ENCODE measurements at places on chromosomes 16 and 17. TPM values are rescaled to one million over a fixed set of nuclear protein-coding genes. Genes with fewer than 3 reads are reported as not detected.

The NPIPA1 gene
- 101 TPM for total RNA-seq

The UNC45B gene
- total RNA-seq = 4.5 TPM

The VMP1 gene
- total RNA-seq = 231 TPM

The PCYT2 gene
- total RNA-seq = 9.8 TPM

The BCAS3 gene
- total RNA-seq = 72.4 TPM

The KRT23 gene
- 14.7 TPM for total RNA-seq

The ATP1B2 gene
- total RNA-seq = 4.9 TPM

The PITPNM3 gene
- 2.3 TPM for total RNA-seq

The AANAT gene
- total RNA-seq = not detected

The DRC7 gene
- total RNA-seq = not detected

The PIRT gene
- total RNA-seq = 1.9 TPM

The SEPTIN1 gene
- total RNA-seq = 0.37 TPM

The EVPLL gene
- 0.90 TPM for total RNA-seq

The OR2C1 gene
- 0.85 TPM for total RNA-seq

The IFI35 gene
- 11.4 TPM for total RNA-seq

The DDX19B gene
- total RNA-seq = 16.3 TPM

The OR3A2 gene
- 0.42 TPM for total RNA-seq

Data from urinary bladder (tissue), 4 donors.